Astrocyte of the spinal cord (primary cell): ENCODE measurements at places on chromosomes 3 and 15.

DNA sequence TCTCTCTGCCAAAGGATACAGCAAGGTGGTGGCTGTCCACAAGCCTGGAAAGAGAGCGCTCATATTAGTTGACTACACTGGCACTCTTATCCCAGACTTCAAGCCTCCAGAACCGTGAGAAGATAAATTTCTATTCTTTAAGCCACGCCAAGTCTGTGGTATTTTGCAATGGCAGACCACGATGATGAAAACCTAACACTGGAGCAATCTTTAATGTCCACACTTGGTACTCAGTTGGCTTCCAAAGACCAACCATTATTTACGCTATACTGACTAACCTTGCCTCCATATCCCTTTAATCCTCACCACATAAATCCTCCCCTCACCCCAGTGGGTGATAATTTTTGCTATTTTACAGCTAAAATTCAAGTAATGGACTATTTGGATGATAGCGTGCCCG lies 16.9 kb upstream of the LACTB start:
- peak; percentile 77 for DNase-seq

GRCh38 chr3:55868347-55868746 lies 381.2 kb upstream of the WNT5A start:
- DNase-seq: no peak

DNA sequence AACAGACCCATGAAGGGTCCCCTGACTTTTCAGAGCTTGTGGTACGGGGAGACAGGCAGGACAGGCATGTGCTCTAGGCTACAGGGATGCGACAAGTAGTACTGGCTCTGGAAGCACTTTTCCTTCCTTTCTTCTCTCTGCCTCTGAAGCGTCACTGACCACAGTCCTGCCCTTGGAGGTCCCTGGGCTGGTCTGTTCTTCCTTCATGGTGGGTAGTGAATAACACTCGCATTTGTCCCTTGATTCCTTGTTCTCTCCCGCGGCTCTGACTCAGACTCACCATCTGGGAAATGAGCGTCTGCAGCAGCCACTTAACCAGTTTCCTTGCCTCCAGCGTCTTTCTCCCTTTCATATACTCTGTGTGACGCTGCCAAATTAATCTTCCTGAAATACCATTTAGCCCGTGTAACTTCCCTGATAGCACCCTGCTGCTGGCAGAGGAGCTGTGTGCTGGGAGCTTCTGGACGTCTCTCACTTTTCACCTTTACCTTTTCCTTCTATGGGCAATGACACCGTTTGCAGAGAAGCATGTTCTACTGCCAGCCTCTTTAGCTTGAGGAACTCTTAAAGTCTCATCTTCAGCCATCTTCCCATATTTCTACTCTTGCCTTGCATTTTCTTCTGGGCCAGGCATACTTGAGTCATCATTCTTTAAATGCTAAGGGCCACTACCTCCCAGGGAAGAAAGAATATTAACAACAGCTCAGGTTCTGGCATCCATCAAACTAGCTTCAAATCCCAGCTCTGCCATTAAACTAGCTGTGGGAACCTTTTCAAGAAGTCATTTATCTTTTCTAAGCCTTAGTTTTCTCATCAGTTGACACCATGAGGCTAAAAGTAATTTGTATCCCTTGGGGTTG lies 33.6 kb downstream of the TMEM45A start:
- DNase-seq: peak; percentile 98

GRCh38 chr15:57033715-57034439 lies 115.4 kb downstream of the TCF12 start:
- no peak for DNase-seq

DNA sequence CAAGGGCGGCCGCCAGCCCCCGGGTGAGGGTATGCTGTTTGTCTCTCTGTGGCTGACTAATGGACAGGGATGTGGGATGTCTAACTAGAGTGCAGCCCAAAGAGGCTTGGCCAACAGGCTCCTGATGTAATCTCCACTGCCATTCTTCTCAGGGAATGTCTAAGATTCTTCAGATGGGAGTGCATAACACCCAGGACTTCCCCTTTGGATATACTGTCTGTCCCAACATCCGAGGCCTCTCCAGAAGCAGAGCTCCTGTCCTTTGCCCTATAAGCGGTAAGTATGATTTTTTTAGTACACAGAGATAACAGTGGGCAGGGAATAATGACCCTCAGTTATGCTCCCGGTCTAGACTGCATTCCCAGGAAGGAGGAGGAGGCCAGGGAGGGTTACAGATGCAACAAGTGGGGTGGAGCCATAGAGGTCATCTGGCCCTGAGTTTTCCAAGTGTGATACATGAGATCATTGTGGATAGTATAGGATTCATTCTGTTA lies 62.5 kb upstream of the SLCO2A1 start:
- DNase-seq: no peak

- peak; percentile 79 for DNase-seq
Observed at GRCh38 chr15:96354731-96355567, 24.4 kb downstream of the NR2F2 start.
